NCI-H187 (cell line): ENCODE measurements at places on chromosomes 13 and 19.

DNA sequence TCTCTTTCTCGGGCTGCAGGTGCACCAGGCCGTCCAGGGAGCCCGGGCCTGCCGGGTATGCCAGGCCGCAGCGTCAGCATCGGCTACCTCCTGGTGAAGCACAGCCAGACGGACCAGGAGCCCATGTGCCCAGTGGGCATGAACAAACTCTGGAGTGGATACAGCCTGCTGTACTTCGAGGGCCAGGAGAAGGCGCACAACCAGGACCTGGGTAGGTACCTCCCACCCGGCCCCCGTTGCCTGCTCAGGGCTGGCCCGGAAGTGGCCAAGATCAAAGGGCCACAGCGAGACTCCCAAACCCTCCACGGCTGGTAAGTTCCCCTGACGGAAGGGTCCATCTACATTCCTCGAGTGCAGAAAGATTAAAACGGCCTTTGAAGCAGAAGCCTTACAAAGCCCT is 55.1 kb downstream of the RAB20 start:
- DNase-seq, result no peak

- no peak for DNase-seq
These were observed 4.8 kb downstream of the PRMT1 start for GRCh38 chr19:49681830-49682229.

- no peak for DNase-seq
These were observed 33.4 kb upstream of the FRY start for GRCh38 chr13:31998131-31998530.

- DNase-seq, result no peak
These were observed 17.8 kb upstream of the LGALS16 start for GRCh38 chr19:39637891-39638290.

DNA sequence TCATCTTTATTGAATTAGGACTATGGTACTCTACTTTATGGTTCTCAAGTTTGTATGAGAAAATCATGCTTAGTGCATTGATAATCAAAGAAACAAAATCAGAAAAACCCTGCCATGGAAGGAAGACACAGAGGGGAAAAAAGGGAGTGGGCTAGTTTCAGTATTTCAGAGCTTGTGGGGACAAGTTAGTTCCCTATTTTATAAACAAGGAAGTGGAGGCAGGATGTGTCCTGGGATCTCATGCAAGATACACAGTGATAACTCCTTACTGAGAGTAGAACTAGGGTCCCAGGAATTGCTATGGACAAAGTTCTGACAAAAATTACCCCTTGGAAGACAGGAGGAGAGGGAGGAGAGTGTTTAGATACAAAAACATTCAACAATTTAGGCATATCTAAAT is 1277.3 kb downstream of the UQCRFS1 start:
- no peak for DNase-seq

GRCh38 chr13:40508767-40509342 is 157.6 kb downstream of the FOXO1 start:
- DNase-seq, result no peak

DNA sequence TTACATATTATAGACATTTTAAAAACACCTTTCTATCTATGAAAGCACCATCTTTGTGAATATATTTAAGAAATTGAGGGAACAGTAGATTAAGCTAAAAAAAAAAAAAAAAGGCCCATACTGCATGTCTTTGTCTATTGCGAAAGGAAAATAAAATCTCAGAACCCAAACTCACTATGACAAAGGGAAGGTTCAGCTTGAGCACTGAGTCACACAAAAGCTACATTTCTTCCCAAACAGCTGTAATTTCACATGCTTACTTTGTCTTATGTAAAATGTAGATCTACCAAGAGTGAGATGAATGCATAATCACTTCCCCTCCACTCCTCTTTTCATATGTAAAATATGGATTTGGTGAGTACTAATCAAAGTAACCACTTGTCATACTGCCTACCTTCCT is 640.1 kb upstream of the KLF12 start:
- DNase-seq, result no peak

- no peak for DNase-seq
These were observed 188.7 kb downstream of the LHFPL6 start for GRCh38 chr13:39414339-39414738.

GRCh38 chr19:10991076-10991475 is 30.2 kb downstream of the SMARCA4 start:
- no peak for DNase-seq

- DNase-seq, result no peak
These were observed 12.0 kb downstream of the COQ8B start for GRCh38 chr19:40704491-40705361.

GRCh38 chr13:81597101-81597500 is 1256.2 kb upstream of the SPRY2 start:
- DNase-seq, result no peak

GRCh38 chr13:94217370-94217769 is 262.1 kb downstream of the DCT start:
- no peak for DNase-seq

DNA sequence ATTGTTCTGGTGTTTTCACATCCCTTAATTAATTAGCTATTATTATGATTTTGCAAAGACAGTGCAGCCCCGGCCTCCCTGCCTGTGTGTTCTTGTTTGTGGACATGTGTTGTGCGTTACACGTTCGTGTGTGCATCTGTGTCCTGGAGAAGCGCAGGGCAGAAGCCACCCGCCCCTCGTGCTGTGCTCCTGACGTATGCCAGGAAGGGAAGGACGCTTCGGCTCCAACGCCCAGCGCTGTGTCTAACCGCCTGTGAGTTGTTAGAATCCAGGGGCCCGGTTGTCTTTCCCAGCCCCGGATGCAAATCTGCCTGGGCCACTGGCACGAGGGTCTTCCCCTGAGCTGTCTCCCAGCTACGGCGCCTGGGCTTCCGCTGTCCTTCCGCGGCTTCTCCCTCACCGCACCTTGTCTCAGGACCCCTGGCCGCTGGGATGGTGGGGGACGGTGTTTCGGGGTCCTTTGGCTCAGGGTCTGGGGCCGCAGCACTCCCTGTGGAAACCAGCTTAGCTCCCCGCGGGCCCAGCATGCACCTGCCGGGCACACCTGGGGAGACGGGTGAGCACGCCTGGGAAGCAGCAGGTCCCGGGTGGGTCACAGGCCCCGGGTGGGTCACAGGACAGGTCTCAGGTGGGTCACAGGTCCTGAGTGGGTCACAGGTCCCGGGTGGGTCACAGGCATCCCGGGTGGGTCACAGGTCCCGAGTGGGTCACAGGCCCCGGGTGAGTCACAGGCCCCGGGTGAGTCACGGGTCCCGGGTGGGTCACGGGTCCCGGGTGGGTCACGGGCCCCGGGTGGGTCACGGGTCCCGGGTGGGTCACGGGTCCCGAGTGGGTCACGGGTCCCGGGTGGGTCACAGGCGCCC is 51.5 kb downstream of the GAS6 start:
- no peak for DNase-seq

GRCh38 chr13:44063881-44064280 is 184.2 kb downstream of the LACC1 start:
- no peak for DNase-seq

DNA sequence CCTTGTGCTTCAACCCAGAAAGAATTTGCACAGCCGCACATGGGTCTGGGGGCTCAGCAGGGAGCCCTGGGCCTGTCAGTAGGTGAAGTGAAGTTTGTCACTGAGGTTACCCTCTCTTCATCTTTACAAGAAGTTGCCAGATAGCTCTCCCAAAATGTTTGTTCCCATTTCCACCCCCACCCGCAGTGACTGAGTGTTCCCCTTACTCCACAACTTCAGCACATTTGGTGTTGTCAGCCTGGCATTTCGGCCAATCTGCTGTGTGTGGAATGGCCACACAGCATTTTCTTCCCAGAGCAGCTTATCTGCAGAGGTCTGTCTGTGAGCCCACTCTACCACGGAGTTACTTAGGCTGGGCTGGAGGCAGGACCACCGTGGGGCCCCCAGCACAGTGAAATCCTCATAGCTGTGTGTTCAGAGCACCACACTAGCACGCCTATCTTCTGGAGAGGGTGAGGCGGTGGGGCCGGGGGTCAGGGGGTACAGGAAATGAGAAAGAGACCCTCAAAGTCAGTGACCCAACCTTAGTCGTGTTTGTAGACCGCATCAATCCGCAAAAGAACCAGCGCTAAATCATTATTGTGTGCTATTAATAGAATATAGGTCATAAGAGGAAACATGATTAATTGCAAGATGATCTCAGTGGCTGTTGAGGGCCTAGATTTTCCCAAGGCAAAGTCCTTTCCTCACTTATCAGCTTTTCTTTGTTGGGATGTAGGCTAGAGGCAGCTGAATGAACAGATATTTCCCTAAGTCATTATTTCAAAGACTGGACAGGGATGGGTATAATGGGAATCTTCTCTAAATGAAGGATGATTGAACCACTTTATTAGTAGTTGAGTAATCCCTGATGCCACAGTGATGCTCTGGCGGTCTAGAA is 116.0 kb downstream of the SIPA1L3 start:
- no peak for DNase-seq

DNA sequence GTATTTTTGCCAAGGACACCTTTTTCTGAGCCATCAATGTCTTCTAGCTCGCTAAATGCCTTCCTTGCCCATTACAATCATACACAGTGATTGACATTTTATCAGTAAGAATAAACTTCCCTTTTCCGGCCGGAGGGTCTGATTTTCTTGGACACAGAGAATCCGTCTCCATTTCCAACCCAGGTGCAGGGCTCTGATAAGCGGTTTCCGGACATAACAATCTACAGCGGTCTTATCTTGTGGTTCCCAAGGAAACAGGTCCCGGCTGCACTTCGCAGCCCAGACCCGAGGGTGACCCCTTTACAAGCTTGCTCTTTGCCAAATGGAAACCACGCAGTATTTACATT is 5.1 kb upstream of the ZNF77 start:
- no peak for DNase-seq

GRCh38 chr13:53694814-53695532 is 666.4 kb downstream of the OLFM4 start:
- DNase-seq, result no peak

DNA sequence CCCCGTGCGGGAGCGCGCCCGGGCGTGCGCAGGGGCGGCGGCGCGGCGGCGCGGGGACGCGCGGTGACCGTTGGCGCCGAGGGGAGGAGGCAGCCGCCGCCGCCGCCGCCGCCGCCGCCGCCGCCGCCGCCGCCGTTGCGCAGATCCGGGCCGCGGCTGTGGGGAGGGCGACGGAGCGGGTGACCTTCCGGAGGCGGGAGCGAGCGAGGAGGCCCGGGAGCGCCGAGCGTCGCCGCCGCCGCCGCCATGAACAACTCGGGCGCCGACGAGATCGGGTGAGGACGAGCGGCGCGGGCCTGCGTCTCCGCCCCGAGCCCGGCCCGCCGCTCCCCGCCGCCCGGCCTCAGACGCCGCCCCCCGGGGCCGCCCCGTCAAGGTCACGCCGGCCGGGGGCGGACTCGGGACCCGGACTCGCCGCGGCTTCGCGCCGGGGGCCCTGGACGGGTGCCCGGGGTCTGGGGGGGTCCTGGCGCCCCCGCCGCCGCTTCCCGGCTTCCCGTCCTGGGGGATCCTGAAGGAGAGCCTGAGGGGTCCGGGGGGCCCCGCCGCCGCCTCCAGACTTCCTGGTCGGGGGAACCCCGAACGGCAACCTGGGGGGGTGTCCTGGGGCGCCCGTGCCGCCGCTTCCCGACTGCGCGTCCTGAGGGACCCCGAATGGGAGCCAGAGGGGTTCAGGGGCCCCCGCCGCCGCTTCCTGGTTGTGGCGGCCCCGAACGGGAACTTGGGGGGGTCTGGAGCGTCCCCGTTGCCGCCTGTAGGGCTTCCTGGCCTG is at the start of gene DAZAP1:
DAZAP1 (plus strand) TSS at position 59 of the 772 bp plus-strand sequence; CDS start at position 247, 188 bp downstream.
- no peak for DNase-seq

GRCh38 chr19:8334458-8335342 is 8.4 kb downstream of the KANK3 start:
- DNase-seq, result no peak

DNA sequence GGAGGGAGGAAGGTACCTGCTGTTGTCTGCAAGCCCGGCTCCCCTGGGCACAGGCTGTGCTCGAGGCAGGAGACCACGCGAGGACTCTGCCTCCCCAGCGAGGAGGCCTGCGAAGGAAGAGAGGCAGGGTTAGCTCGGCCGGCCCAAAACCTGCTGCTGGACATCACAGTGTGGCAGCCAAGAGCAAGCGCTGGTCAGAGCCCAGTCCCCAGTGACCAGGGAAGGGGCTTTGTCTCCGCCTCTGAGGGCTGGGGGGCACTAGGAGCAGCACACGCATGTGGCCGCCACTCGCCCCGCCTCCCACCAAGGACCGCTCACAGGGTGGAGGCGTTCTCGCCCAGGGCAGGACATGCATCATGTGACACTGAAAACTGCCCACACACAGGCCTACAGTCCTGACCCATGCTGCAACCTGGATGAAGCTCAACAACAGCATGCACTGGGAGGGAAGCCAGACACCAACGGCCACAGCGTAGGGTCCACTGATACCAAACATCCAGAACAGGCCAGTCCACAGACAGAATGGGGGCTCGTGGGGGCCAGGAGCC is 8.5 kb downstream of the MIER2 start:
- DNase-seq, result no peak

DNA sequence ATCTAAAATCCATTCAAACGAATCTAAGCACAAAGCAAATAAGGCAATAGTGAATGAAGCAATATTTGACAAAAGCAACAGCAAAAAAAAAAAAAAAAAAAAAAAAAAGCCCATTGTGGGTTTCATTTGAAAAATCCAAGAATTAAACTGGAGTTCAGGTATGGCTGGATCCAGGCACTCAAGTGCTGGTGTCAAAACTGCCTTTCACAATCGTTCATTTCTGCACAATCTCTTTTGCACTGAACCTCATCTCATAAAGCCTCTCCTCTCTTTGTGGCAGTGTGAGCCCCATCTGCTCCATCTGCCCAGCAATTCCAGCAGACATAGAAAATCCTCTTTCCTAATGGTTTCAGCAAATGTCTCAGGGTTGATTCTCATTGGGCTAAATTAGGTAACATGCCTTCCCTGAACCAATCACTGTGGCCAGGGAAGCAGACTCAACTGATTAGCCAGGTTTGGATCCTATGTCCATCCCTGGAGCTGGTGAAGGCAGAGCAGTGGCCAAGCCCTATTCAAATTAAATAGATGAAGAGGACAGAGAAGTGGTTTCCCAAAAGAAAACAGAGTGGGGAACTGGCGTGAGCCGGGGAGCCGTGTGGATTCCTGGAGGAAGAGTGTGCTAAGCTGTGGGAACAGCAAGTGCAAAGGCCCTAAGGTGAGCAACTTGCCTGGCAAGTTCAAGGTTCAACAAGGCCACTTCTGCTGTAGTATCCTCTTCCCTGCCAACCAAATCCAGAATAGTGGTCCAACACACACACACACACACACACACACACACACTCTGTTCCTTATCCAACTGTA is 1.2 kb upstream of the HIF3A start:
- no peak for DNase-seq

DNA sequence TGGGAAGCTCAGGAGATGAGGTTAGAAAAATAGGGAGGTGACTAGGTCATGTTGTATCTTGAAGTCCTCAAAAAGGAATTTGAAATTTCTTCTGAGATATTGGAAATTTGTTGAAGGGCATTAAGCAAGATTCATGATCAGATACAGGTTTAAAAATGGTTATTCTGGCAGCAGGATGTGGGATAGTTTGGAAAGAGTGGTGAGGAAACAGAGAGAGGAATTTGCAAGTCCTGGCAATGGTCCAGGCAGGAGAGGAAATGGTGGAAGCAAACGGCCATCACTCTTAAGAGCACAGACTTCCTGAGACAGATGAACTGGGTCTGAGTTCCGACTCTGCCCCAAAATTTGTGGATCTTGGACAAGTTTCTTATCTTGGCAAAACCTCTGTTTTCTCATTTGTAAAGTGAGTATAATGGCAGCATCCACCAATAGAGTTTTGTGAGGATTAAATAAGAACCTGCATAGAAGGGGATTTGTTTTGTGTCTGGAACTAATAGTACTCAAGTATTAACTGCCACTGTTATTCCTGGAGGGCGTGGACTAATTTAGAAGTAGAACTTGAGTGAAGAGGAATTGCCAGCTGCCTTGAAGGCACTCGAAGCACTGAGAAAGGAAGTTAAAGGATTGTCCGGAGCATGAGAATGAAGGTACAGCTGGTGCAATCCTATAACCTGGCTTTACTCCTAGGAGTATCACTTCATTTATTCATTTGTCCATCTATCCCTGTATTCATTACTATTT is 99.6 kb downstream of the CCNA1 start:
- DNase-seq, result no peak
